ENCODE measurements at places on chromosomes 5 and 9.

GRCh38 chr5:82802954-82803353 lies 274.2 kb downstream of the TMEM167A start:
- DNase-seq = no peak

GRCh38 chr5:172503925-172504700 lies 49.8 kb upstream of the SH3PXD2B start:
- DNase-seq = no peak

DNA sequence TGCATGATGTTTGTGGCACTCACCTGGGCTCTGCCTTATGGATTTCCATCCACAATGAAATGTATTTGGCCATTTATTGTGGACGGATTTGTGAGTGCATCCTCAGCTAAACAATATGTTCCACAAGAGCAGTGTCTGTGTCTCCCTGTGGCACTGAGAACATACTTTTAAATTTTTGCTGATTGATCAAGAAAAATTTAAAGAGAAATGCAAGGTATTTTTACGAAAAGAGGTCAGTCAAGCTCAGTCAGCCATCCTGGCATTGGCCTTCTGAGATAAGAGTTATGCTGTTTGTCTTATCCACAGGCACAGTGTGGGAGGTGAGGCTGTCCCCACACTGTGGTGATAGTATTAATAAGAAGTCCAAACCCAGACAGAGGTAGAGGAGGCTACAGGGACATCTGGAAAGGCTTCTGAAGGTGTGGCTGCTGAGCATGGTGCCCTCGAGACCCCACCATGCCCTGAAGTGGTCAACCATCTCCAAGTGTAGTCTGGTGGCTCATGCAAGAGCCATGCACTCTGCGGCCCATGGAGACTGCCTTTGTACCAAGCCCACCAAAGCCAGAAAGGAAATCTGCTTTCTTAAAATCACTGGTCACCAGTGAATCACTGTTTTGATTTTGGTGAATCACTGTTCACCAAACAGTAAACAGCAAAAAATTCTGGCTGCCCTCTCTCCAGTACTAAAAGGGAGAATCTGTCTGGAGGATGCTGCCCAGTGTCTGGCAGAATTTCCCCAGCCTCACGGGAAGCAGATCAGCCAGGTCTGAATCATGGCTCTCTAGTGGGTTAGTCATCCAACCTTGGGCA lies 28.8 kb downstream of the SPOCK1 start:
- no peak for DNase-seq

DNA sequence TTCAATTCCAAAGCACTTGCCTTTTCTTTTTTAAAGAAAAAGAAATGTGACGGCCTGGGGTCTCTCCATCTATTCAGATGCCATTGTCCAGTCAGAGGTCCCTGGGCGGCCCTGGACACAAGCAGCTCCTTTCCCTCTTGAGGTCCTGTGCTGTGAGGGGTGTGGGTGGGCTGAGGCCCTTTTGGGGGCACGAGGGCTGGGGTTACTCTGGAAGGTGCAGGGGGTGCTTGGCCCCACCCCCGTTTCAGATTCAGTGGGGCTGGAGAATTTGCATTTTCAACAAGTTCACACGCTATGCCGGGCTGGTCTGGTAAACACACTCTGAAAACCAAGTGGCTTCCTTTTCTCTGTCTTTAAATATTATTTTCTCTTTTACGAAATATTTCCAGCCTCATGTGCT lies 91.4 kb upstream of the PHYKPL start:
- DNase-seq = no peak

GRCh38 chr9:13919401-13919800 lies 394.5 kb downstream of the NFIB start:
- no peak for DNase-seq

GRCh38 chr5:145835848-145836239 lies 702 bp upstream of the PRELID2 start:
- DNase-seq = no peak

- DNase-seq = no peak
These were observed 157.0 kb upstream of the SMIM23 start for GRCh38 chr5:171628633-171628974.

DNA sequence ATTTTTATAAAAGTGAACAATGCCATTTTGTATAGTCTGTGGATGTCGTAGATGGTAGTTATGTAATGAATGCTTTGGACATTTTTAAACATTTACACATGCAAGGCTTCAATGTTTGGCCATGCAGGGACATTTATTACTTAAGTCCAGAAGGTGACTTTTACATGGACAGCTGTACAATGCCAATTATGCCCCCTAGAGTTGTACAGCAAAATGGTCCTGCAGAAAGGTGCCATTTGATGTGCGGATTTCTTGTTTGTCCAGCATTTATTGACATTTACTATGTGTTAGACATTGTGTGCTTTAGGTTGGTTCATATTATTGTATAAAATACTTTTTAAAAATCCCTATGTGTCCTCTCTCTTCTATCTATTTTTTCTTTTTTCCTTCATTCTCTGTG lies 22.5 kb upstream of the COMMD10 start:
- DNase-seq = no peak

DNA sequence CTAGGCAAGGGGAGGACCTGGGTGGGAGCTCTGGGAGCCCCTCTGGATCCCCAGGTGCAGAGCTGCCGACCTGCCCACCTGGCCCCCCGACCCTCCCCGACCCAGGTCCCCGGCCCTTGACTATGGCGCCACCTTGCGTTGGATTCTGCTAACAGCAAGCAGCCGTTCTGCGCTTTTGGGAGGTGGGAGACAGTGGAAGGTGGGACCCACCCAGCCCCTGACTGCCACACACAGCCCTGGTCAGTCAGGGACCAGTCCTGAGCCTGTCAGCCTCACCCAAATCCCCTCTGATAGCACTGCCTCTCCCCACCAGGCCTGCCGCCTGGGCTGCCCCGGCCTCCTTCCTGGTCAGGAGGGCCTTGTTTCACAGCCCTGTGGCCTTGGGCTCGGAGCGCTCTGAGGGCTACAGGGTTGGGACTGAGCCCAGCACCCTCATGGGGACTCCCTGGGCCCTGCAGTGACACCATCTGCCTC lies 77.9 kb downstream of the HMCN2 start:
- DNase-seq = peak; percentile 26

- no peak for DNase-seq
These were observed 899.2 kb upstream of the WWC1 start for GRCh38 chr5:167392240-167392639.

DNA sequence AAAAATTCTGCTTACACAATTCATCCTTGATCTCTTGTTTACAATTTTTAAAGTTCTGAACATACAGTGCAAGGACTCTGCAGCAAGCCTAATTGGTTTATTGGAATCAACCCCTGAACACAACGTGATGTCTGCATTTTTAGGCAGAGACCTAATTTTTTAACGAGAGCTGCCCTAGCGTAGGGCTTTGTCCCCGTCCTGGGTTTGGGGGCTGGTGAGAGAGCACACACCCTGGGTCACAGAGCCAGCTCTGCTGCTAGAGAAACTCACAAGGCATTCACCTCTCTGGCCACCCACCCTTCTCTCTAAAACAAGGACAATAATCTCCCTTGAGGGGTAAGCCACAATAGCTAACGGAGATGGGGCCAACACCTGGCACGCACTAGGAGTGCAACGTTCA lies 28.2 kb downstream of the SH3PXD2B start:
- DNase-seq = no peak

DNA sequence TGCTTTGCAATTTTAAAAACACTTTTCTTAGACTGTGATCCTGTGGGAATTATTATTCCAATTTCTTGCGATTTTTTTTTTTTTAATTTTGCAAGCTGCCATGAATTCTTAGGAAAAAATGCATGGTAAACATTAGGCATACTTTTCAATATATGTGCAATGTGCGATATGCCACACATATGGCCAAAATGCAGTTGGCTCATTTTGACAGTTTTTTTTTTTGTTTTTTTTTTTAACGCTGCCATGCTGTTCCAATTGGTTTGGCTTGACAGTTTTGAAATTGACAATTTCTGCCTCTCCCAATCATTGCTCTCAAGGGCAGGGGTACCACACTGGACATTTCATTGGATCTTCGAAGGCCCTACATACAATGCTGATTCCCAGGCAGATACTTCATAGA lies 36.4 kb downstream of the DAPK1 start:
- no peak for DNase-seq

- DNase-seq = no peak
These were observed 125.9 kb upstream of the OSMR start for GRCh38 chr5:38719916-38720315.

GRCh38 chr9:12699529-12699928 lies 6.3 kb downstream of the TYRP1 start:
- DNase-seq = no peak

DNA sequence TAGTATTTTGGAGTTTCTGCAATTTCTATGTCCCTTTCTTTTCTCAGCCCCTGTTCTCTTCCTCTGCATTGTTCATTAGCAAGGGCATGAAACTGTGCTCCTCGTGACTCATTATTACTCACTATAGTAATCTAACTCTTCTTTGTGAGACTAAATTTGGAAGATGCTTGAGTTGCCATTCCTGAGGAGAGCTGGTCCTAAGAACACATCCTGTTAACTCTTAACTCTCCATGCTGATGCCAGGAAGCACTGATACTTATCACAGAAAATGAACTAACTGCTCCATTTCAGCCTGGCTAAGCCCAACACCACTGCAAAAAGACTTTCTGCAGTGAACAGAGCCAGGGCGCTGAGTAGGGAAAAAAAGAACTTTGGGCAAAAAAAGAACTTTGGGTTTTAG lies 10.6 kb upstream of the CSNK1A1 start:
- no peak for DNase-seq

- DNase-seq = no peak
These were observed 86.2 kb downstream of the PSAT1 start for GRCh38 chr9:78383130-78383529.

DNA sequence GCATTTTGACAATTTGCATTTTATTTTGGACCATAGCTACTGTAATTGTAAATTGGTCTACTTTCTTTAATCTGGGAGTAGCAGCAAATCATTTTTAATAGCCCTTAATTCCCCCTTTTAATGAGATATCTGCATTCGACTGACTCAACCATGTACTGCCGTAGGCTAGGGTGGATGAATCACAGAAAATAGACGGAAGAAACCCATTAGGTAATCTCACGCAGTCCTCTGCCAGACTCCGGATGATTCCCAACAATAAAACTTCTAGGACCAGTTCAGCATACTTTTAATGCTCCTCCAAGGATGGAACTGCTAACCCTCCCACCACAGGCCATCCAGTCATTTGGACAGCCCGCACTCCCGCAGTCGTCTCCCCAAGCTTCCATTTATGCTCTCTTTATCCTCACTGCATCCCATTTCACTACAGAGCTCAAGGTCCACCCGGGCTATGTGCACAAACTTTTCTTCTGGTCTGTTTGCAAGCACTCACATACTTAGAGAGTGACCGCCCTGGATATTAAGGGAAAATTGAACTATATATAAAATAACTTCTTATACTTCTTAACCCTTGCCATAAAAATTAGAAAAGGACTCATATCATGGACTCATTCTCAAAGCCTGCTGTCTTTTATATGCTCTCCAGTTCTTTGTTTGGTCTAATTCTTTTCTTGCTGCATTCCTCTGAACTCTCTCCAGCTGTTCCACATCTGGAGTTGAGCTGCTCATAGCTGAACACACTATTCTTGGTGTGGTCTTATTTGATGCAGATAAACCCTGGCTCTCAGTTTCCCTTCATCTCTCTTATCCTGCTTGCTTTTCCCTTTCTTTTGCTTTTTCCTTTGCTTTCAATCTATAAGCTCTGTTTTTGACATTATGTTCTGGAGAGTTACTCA lies 326.6 kb downstream of the ARL15 start:
- DNase-seq = no peak

DNA sequence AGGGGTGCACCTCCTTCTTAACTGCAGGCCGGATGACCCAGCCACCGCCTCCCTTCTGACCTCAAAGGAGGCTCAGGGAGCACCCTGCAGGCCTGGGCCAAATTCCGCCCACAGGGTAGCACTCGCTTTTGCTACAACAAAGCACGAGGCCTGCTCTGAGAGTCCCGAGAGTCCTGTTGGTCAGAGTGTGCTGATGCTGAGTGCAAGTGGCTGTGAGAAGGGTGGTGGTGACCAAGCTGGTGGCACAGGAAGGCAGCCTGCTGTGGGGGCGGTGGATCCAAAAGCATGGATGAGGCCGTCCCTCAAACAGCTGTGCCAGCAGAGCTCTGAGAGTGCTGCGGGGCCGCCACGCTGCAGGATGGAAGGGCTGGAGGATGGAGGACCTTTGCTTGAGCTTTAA lies 101.8 kb downstream of the AK8 start:
- DNase-seq = no peak

DNA sequence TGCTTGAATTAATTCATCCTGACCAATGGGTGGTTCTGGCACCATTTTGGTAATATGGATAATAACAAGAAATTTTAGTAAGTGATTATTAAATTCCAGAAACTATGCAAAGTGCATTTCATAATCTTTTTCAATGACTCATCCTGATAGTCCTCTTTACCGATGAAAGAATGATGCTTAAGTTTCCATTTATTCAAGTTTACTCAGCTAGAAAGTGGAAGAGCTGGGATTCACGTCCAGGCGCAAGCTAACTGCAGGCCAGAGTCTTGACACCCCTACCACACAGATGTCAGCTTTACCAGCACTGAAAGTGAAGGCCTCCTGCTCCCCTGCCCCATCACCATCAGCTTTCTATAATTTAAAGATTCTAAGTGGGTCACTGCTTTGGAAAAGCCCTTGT lies 493.5 kb upstream of the WWC1 start:
- DNase-seq = no peak

DNA sequence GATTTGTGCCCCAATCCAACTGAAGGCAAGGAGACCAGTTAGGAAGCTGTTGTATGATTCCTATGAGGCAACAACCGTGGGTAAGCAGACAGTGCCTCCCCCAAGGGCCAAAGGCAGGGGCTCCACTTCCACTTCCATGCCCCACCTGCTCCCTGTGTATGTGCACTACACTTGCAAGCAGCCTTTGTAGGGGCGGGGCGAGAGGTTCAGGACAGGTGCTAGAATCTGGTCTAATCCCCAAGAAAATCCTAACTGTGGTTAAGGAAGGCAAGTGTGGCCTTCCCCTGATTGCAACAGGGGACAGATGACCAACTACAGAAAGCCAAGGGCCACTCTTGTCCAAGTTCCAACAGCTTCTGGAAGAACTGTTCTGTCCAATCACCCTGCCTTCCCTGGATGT lies 41.7 kb downstream of the B4GALT1 start:
- no peak for DNase-seq

DNA sequence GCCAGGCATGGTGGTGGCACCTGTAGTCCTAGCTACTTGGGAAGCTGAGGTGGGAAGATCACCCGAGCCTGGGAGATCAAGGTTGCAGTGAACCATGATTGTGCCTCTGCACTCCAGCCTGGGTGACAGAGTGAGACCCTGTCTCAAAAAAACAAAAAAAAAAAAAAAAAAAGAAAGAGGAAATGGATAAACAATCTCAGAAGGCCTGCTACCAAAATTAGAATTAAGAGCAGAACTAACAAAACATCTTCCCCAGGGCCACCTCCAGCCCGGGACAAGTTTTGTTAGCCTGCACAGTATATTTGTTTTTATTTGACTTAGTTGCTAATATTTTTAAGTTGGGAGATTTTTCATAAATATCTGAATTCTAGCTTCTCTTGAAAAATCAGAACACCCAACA lies 23.1 kb downstream of the PAX5 start:
- DNase-seq = no peak

DNA sequence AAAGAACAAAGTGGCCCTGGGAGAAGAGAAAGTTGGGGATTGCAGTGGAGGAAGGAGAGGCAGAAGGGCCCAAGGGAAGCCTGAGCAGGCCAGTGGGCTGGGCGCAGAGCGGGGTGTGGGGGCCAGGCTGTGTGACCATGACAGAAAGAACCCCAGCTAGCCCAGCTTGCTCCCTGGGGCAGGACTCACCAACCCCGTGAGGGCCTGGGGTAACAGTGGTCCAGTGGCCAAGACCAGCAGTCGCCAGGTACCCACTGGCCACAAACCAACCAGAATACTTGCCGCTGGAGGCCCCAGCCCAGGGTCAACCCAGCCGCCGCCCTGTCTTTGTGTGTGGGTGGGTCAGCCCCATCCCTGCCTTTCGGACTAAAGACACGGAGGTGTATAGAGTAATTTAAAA lies 146.5 kb downstream of the CACNA1B start:
- DNase-seq = no peak
